ENCODE measurements at places on chromosomes 7 and 10.

- DNase-seq, result no peak
Observed at GRCh38 chr7:64946772-64947171, 43.7 kb downstream of the ZNF273 start.

GRCh38 chr10:5959581-5960069 lies 17.7 kb downstream of the IL15RA start:
- no peak for DNase-seq

GRCh38 chr7:142642316-142642715 lies 107.0 kb upstream of the PRSS1 start:
- DNase-seq, result no peak

DNA sequence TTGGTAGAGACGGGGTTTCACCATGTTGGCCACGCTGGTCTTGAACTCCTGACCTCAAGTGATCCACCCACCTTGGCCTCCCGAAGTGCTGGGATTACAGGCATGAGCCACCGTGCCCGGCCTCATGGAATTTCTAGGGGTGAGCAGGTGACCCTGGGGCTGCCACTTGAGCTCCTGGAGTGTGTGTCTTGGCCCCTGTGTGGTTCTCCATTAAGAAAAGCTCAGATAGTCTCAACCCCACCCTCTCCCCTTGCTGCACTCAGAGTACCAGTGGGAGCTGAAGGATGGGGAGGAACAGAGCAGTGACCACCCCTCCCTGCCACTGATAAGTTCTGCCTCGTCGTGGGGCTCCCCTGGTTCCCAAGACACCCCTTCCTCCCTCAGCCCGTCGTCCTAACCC lies 45.3 kb downstream of the RCC1L start:
- DNase-seq, result no peak

DNA sequence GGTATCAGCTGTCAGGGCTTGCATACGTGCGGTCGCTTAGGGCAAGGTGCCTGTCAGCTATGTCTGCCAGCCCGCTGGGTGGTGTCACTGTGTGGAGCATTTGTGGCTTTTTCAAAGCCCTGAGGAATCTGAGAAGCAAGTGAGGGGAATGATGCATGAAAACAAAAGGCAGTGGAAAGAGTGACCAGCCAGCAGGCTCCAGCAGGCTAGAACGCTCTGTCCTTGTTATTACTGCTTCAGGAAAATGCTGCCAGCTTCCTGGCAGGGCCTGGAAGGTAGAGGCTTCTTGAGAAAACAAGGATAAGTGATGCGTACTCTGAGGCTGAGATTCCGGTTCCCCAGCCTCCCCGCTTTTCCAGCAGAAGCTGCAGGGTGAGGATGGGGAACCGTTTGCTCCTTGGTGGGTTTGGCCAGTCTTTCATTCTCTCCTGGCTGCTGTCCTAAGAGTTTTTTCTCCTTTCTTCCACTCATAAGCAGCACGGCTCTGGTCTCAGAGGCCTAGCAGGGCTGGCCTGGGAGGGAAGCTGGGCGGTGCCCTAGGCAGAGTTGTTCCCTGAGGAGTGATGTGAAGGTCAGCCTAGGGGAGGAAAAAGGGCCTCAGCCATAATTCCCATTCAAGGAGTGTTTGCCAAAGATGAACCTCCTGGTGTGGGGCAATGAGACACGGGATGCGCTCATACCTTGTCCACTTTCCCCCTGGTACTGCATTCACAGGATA lies 42.8 kb upstream of the MKLN1 start:
- DNase-seq, result no peak

- no peak for DNase-seq
Observed at GRCh38 chr10:127157506-127158200, 38.7 kb downstream of the INSYN2A start.

GRCh38 chr7:24555719-24556118 lies 17.5 kb upstream of the PALS2 start:
- no peak for DNase-seq

GRCh38 chr10:21515361-21516241 lies 9.9 kb downstream of the SKIDA1 start:
- no peak for DNase-seq

- DNase-seq, result no peak
Observed at GRCh38 chr10:95324436-95325268, 33.8 kb upstream of the PDLIM1 start.

- DNase-seq, result no peak
Observed at GRCh38 chr10:110827410-110827809, 44.3 kb upstream of the PDCD4 start.

- no peak for DNase-seq
Observed at GRCh38 chr7:52670608-52671225, 364.7 kb upstream of the POM121L12 start.

DNA sequence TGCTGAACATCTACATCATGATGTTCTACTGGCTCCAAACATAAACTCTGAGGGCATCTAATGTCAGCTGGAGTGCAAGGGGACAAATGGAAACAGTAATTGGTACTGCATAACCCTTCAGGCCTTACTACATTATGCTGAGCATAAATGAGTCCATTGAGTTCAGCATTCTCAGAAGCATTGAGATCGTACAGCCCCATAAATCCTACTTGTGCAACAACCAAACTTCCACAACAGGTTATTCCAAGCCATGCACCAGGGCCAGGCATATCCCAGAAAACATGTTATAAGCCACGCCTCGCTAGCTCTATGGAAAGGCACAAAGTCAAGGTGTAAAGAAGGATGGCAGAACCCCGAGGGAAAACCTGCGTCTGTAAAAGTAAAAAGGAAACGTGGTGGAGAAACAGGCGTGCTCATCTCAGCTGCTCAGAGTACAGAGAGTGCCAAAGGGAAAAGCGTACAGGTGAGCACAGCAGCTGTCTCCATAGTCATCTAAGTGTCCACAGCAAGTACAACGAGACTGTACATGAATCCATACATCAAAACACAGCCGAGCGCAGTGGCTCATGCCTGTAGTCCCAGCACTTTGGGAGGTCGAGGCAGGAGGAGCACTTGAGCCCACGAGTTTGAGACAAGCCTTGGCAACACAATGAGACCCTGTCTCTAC lies 124.6 kb downstream of the PARD3 start:
- no peak for DNase-seq

DNA sequence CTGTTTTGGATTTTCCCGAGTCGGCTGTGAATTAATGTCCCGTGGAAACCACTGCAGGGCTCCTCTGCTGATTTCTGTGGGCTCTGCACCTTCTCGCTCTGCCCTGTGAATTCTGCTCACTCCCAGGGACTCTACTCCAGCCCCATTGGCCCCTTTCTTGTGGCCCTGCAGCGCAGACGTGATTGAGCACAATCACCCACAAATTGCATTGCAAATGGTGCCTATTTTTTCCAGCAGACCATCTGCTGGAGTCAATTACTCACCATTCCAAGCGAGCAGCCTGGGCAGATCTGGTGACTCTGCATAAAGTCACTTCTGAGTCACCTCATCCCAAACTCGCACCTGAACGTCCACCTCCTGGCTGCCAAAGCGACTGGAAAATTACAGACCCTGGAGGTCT lies 235.8 kb downstream of the PAXIP1 start:
- DNase-seq, result no peak

- no peak for DNase-seq
Observed at GRCh38 chr7:106070567-106071254, 41.4 kb downstream of the SYPL1 start.

DNA sequence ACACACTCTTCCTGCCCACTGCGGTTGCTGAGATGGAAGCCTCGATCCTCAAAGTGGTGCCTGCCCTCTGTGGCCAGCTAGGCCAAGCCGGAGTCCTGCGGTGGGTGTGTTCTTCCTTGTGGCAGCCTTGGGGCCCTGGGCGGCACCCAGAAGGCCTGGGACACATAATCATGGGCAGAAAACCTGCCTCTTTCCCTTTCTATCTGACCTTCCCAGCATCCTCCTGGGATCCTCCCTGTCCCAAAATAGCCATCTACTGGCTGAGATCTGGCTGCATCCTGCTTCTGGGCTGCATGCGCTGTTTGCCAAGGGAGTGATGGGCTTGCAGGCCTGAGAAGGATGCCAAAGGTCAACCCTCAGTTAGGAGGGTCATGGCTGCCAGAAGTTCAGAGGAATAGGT lies 23.9 kb downstream of the COL13A1 start:
- no peak for DNase-seq

- no peak for DNase-seq
Observed at GRCh38 chr10:66877361-66877760, 48.5 kb upstream of the LRRTM3 start.

- DNase-seq, result no peak
Observed at GRCh38 chr10:122147663-122148062, 123.4 kb upstream of the BTBD16 start.

DNA sequence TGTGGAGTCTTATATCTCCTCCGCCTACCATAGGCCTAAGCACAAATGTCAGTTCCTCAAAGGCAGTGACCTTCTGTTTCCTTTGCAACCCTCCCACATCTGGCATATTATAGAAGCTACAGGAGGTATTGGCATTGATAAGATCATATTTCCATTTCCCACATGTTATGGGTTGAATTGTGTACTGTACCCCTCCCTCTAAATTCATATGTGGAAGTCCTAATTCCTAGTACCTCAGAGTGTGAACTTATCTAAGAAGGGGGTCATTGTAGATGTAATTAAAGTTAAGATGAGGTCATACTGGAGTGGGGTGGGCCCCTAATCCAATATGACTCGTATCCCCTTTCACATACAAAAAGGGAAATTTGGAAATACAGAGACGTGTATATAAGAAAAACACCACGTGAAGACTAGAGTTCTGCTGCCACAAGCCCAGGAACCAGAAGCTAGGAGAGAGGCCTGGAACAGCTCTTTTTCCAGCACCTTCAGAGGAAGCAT lies 6.1 kb upstream of the LAMB4 start:
- no peak for DNase-seq

GRCh38 chr7:42831006-42831717 lies 80.7 kb downstream of the C7orf25 start:
- no peak for DNase-seq

DNA sequence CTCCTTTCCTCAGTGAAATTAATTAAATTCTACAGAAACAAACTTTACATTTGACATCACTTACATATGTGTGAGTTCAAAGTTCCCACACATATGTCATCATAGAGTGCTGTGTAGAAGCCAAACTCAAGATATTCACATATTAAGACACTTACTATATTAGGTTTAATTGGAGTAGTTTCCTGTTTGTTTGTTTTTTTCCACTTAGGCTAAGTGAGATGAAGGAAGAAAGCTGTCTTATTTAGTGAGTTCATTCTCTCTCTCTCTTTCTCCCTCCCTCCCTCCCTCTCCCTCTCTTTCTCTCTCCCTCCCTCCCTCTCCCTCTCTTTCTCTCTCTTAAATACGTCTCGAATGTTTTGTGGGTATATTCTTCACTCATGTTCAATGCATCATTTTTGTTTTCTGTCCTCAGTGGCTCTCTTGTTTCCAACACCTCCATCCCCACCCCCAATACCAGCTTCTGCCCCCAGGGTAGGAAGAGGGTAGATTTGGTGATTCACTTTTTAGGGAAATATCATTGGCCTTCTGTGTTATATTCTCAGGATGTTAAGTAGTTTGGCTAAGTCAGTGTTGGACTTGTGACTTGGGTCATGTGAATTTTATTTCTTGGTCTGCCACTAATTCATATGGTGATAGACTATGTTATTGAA lies 262.0 kb downstream of the FRMD4A start:
- DNase-seq, result no peak

DNA sequence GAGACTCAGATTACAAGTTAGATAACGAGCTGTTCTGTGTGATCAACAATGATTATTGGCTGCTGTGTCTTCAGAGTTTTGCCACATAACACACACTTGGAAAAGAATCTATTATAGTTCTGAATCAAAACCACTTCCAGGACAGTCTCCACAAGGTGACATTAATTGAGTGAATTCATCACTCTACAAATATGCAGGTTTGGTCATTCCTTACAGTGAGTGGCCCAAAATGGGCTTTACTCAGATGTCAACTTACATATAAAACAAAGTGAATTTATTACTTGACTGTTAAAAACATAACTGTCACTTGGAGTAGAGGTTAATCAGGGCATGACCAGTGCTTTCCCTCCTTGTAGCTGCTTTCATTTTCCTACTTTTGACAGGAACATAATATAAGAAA lies 984.3 kb downstream of the REEP3 start:
- DNase-seq, result no peak

GRCh38 chr10:31401287-31401686 lies 82.3 kb downstream of the ZEB1 start:
- DNase-seq, result no peak

DNA sequence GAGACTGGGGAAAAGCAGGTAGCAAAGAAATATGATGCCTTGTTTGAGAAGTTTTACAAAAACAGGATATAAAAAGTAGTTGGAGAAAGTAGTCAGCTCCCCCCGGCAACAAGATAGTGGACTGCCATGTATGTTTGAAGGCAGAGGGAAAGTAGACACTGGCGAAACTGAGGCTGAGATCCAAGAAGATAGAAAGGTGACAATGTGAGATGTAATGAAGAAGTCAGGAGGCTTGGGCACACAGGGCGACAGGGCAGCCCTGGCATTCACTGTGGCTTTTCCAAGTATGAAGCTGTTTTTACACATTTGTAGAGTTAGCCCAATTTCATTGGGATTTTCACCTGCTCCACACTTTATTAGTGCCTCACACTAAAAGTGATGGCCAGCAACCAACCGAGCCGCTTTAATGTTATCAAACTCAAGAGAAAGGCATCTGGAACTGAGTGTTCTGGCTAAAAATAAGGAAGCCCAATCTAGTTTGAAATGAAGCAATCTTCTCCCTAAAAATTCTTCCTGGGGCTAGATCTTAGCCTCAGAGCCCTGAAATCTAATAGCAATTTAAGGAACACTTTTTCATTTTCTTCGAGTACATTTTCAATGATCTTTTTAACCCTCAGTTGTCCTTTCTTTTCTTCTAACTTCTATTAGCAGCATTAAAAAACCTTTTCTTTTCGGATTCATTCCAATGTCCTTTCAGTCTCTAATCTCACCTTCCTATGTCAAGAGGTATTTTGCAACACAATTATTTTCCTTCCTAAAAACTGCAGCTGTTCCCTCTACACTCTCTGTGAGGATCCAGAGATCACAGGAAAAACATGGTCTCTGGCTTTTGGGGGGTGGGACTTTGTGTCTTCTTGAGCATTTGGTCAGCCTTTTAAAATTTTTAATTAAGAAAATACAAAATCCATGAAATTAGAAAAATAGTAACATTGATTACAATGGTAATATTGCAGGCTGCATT lies 108.0 kb downstream of the RNLS start:
- no peak for DNase-seq

DNA sequence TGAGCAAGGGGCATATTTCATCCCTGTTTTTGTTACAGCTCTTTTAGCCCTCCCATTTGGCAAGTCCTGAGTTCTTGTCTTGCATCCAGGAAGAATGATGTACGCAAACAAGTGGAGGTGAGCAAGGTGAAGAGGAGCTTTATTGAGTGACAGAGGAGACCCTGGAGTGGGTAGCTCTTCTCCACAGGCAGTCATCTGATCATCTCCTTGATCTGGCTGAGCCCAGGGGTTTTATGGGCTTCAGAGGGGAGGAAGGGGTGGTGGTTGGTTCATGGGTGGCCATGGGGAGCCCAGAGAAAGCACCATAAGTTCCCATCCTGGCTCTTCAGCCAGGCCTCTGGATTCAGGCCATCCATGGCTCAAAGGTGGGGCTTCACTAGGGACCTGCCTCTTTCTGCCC lies 21.9 kb downstream of the STEAP1 start:
- DNase-seq, result no peak

DNA sequence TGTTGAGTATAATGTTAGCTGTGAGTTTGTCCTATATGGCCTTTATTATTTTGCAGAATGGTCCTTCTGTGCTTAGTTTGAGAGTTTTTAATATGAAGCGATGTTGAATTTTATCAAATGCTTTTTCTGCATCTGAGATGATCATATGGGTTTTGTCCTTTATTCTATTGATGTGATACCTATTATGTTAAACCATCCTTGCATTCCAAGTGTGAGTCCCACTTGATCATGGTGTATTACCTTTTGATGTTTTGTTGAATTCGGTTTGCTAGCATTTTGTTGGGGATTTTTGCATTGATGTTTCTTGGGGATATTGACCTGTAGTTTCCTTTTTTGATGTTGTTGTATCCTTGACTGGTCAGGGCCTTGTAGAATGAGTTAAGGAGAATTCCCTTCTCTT lies 166.4 kb downstream of the MLLT10 start:
- no peak for DNase-seq
